ENCODE measurements at places on chromosomes 3 and 15.

- DNase-seq = no peak
Measured at GRCh38 chr15:66169023-66169422, 84.5 kb downstream of the MEGF11 start.

- no peak for DNase-seq
Measured at GRCh38 chr15:51727141-51727897, 10.1 kb downstream of the LYSMD2 start.

DNA sequence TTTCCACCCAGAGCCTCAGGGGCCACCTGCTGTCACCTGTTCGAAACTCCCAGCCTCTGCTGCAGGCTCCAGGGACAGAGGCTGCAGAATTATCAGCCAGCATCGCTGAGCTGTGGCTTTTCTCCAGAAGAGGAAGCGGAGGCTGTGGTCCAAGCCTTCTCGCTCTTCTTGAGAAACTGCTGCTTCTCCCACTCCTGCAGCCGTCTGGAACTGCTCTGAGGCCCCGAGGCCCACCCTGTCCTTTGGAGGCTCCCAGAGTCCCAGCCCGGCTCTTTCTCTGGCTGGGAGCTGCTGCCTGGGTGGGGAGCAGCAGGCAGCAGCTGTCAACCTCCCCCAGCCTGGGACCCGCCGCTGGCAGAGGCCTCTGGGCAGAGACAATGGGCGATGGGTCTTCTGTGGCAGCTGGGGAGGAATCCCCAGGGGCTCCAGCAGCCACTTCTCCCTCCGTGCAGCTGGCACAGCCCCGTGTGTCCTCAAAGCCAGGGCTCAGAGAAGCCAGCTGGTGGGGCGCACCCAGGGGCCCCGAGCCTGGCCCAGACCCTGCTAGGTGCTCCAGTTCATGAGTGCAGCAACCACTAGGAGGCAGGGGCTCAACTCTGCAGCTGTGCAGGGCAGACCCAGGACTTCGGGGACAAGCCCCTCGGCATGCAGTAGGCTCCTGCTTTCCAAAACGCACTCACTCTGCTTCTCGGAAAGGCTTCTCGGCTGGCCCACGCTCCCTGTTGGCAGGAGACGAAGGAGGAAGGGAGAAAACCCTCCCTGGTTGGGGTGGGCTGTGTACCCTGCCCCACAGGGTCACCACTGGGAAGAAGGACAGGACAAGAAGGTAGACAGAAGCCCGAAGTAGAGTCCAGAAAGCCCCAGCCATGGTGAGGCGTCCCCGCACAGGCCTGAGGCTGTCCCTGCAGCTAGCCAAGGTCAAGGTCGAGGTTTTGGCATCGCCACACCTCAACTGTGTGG is 49.9 kb upstream of the FURIN start:
- no peak for DNase-seq

DNA sequence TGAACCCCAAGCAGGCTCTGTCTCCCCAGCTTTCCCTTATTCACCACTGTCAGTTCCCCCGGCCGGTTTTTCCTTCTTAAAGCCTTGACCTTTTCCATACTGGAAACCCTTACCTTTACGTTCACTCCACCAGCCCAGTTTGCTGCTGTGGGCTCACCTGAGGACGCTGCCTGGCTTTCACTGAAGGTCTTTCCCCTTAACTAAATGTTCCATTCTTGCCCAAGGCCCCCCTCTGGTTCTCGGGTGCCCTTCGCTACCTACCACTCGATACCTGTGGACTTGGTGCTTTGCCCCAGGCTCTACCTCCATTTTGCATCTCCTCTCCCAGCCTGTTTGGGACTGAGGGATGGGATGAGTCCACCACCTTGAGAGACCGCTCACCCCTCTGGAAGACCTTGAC is 851 bp downstream of the AP2M1 start:
- no peak for DNase-seq

DNA sequence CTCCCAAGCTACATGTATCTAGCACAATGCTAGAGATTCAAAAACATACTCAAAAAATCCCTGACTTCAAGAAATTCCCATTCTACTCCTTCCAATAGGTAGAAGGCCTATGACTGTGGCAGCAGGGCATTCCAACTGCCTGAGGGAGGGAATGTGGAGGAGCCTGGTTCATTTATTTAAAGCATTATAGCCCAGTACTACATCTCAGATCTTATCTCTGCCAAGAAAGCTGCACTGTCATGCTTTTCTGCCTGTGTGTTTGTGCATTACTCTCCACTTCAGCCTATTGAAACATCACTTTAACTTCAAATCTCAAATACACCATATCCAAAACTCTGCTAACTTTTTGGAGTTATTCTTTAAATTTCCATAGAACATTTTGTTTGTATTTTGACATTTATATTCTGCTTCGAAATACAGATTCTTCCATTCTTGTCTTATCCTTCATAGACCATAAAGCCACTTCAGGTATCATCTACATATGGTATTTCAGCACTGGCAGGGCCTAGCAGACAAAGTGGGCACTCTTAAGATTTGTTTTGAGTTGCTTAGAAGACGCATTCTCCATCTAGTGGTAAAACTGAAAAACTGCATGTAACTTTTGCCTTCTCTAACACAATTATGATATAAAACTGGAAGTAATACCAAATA is 59.1 kb upstream of the NEDD4 start:
- DNase-seq = peak; percentile 16

- DNase-seq = no peak
Measured at GRCh38 chr3:5376761-5377160, 189.3 kb downstream of the EDEM1 start.

- DNase-seq = no peak
Measured at GRCh38 chr15:68481321-68481720, 49.4 kb upstream of the ITGA11 start.

GRCh38 chr3:158539414-158540014 is 31.5 kb upstream of the MLF1 start:
- DNase-seq = peak; percentile 21

GRCh38 chr15:89067751-89068150 is 20.5 kb upstream of the ABHD2 start:
- DNase-seq = no peak

DNA sequence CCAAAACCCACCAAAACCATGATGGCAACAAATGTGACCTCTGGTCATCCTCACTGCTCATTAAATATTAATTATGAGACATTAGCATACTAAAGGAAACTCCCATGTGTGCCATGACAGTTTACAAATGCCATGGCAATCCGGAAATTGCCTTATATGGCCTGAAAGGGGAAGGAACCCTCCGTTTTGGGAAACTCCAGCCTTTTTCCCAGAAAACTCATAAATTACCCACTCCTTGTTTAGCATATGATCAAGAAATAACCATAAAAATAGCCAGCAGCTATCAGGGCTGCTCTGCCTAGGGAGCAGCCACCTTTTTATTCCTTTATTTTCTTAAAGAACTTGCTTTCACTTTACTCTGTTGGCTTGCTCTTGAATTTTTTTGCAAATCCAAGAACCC is 992.7 kb downstream of the NTRK3 start:
- no peak for DNase-seq

GRCh38 chr3:186060222-186060621 is 48.7 kb downstream of the ETV5 start:
- no peak for DNase-seq

- no peak for DNase-seq
Measured at GRCh38 chr3:24196526-24196925, 251.4 kb downstream of the NR1D2 start.

DNA sequence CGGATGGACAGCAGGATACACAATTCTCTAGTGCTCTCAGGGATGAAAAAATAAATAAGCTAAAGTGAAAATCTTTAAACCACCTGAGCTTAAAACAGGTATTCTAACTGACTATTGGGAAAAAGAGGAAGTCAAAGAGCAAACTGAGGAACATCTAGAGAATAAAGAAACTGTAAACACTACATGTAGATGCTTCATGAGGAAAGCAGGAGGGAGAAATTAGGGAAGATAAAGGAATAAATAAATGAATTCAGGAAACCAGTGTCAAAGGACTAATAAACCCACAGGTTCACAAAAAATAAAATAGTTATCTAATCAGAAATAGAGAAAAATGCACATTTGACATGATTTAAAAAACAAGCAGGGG is 525 bp upstream of the MCCC1 start:
- no peak for DNase-seq

- DNase-seq = no peak
Measured at GRCh38 chr3:167866331-167866730, 130.8 kb downstream of the SERPINI1 start.

DNA sequence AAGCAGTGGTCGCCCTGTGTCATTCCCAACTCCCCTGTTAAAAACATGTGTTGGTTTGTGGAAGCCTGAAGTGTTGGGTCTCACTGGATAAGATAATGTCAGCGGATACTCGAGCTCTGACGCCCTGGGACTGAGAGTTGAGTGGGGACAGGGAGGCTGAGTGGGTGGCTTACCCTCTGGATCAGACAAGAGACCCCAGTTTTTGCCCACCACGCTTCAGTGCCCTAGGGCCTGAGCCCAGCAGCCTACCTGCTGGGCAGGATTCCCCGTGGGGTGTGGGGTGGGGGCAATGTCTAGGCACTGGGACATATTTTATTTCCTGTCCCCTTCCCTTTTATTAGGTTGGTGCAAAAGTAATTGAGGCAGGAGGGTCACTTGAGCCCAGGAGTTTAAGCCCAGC is 75.0 kb downstream of the SMAD6 start:
- DNase-seq = no peak

Measured in HEK293T (cell line).